ENCODE measurements at places on chromosomes 7 and 10.

- no peak for DNase-seq
Observed at GRCh38 chr7:116198748-116199410, 11.5 kb upstream of the TES start.

GRCh38 chr7:25098096-25099046 lies 26.7 kb downstream of the CYCS start:
- DNase-seq: peak; percentile 11

GRCh38 chr7:49773218-49773935 lies at the start of gene VWC2:
Gene VWC2, plus strand, starts transcription at chr7:49773638. Its CDS starts 1,798 bp downstream, at chr7:49775436.
- no peak for DNase-seq

- DNase-seq: no peak
Observed at GRCh38 chr7:18179093-18179492, 151.4 kb upstream of the PRPS1L1 start.

GRCh38 chr7:90409667-90410066 lies 6.4 kb downstream of the CLDN12 start:
- no peak for DNase-seq

GRCh38 chr10:100805543-100806355 lies 60.4 kb downstream of the PAX2 start:
- no peak for DNase-seq

- DNase-seq: no peak
Observed at GRCh38 chr7:129854401-129854800, 98.4 kb downstream of the UBE2H start.

- DNase-seq: no peak
Observed at GRCh38 chr10:27019827-27020226, 80.5 kb downstream of the ANKRD26 start.

DNA sequence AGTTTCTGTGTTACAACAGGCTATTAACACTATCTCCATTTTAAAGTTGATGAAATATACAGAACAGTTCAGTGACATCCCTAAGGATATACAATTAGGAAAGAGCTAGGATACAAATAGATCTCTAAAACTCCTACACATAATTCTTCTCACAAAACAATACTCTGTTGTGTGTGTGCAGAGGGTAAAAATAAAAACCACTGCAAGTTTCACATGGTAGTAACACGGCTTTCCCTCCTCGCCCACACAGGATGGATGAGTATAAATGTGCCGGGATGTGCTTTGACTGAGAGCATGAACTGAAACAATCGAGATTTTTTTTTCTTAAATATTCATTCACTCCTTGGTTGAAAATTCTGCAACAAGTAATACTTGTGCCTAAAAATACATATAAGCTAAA lies 131.5 kb upstream of the C1QL3 start:
- no peak for DNase-seq

GRCh38 chr7:158733220-158733519 lies 28.6 kb upstream of the NCAPG2 start:
- no peak for DNase-seq

DNA sequence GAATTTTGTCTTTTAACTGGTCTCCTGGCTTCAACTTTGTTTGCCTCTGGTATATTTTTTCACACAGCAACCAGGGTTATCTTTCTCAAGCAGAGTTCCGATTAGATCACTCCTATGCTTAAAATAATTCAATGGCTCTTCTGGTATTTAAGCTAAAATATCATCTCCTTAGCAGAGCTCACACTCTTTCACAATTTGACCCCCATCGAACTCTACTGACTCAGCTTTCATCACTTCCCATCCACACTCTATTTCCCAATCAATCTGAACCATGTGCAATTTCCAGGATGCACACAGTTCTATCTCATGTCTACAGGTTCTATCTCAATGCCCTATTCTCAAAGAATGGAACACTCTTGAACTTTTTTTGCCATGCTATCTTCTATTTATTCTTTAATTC lies 809.5 kb downstream of the GRID1 start:
- no peak for DNase-seq

DNA sequence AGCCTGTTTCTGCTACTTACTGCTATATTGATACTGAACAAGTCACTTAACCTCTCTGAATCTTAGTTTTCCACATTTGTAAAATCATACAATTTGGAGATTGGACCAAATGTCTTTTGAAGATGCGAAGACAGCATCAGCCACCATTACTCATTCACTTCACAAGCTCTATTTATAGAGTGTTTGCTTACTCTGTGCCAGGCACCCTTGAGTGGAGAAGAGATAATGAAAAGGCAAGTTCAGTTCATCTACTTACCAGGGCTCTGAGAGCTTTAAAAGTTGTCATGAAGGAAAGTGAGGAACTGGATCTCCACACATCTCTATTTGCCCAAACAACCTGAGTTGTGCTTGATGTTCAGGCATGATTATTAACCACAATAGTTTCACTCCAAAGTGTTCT lies 277.5 kb downstream of the CSTF2T start:
- DNase-seq: no peak

- no peak for DNase-seq
Observed at GRCh38 chr7:126940723-126941307, 311.9 kb downstream of the GRM8 start.

DNA sequence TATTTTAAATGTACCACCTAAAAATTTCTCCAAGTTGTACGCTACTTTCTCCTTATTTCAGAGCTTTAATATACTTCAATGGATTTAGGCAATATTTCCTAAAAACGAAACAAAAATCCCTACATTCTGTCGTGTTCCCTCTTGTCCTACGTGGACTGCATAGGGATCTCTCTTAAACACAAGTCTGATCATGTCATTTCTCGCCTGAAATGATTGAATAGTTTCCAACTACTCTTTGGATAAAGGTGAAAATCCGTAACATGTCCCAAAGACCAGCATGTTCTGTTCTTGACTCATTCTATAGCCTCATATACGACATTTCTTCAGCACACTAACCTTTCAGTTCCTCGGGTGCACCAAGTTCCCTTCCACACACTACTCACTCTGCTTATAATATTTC lies 17.7 kb upstream of the TPK1 start:
- DNase-seq: no peak

DNA sequence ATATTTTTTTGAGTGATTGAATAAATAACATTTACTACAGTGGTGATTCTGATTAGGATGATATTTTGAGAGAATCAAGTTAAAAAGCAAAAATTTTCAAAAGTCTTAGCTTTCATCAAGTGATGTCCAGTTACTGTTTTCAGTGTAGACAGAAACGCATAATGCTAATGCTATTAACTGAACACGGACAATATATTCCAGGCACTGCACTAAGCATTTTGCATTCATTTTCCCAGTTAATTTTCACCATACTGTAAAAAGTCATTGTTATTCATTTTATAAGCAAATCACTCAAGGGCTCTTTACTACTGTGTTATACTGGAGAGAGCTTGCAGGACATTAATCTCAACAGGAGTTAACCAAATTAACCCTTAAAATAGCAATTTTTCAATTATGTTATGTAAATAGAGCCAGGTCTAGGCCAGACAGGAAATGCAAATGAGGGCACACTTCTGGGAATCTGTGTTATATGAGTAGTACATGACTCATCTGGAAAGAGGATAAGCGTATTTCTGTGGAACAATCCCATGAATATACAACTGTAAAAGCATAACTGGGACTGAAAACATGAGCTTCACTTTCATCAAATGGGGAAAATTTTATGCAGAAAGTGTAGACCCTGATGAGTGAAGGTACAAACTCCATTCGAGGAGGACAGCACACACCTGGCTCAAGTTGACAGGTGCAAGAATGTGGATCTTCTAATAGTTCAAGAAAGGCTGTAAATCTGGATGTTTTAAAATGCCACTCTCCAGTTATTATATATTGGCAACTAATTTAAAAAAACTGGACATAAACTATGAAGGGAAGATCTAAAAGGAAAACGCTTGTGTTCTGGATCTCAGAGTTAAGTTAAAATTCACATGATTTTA lies 75.4 kb downstream of the ANK3 start:
- no peak for DNase-seq

DNA sequence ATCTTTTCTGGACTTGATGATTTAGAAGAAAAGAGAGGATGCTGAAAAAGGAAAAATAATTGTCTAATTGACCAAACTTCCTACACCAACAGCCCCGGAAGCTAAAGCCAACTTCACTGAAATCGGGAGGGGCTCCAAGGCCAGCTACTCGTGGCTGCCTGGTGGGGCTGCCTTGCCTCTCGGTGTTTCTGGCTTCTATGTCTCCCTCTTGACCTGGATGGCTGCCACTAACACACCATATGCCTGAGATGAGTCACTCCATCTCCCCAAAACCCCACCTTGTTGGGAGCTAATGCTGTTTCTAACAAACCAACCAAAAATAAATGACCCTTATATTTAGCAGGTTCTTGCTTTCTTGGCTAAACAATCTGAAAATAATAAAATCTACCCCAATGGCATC lies 87.6 kb upstream of the AFAP1L2 start:
- no peak for DNase-seq

DNA sequence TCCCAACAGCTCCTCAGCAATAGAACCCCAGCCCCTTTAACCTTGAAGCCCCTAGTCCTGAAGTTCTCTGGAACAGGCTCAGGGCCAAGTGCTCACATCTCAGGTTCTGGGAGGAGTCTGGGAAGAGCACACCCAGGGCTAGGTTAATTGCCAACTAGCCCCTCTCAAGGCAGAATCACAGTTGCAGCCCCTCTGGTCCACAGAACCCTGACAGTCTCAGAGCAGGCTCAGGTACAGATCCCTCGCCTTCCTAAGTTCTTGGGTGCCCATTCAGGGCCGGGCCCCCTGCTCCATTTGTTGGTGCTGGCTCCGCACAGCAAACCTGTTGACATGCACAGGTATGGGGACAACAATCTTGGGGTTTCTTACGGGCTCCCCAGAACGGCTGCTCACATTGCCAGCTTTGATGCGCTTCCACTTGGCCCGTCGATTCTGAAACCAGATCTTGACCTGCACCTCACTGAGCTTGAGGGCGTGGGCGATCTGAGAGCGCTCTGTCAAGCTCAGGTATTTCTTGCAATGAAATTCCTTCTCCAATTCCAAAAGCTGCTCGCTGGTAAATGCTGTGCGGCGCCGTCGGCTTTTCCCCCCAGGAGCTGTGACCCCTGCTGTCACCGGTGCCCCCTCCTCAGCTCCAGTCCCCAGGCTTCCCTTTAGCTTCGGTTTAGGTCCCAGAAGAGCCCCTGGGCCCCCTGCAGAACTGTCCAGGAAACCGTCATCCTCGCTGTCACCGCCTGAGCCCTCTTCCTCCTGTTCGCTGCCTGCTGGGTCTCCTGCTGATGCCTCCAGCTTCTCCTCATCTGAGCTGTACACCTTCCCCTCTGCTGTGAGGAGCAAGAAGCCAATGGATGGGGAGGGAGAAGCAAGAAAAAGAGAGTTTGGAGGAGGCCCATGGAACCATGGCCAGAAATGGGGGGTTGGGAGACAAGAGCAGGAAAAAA lies 18.9 kb downstream of the GBX1 start:
- no peak for DNase-seq

Measured in stimulated activated CD8-positive, alpha-beta memory T cell treated with anti-CD3 and anti-CD28 coated beads, Interleukin-7, amount 100 ng/mL, for 48 hours (primary cell).